Fibroblast of skin of abdomen (primary cell): ENCODE measurements at places on chromosomes 2 and 18.
A peak's percentile ranks its signal among the peaks of the same experiment; 100 is the strongest.

GRCh38 chr2:148021886-148022285, 995 bp downstream of the MBD5 start:
- no peak for DNase-seq

GRCh38 chr18:8307960-8308359, 301.3 kb upstream of the RAB12 start:
- no peak for DNase-seq

DNA sequence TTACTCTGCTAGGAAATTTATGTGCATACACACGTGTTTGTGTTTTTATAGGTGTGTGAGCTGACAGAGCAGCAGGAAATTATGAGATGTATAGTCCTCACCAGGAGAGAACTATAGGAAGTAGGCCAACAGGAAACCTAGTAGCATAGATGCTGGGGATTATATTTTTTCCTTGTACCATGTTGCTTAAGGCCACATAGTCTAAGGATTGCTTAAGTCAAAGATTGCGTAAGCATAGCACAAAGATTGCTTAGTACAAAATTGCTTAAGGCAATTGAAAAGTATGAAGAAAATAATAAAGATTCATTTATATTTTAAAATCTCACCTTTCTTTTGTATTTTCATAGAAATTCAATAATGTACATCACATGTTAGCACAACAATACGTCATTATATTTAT, 18.7 kb upstream of the CCDC102B start:
- DNase-seq, result peak; percentile 48

GRCh38 chr2:168087401-168087800, 160.0 kb downstream of the STK39 start:
- DNase-seq, result no peak

- no peak for DNase-seq
Measured at GRCh38 chr18:7592305-7593071, 25.4 kb downstream of the PTPRM start.

DNA sequence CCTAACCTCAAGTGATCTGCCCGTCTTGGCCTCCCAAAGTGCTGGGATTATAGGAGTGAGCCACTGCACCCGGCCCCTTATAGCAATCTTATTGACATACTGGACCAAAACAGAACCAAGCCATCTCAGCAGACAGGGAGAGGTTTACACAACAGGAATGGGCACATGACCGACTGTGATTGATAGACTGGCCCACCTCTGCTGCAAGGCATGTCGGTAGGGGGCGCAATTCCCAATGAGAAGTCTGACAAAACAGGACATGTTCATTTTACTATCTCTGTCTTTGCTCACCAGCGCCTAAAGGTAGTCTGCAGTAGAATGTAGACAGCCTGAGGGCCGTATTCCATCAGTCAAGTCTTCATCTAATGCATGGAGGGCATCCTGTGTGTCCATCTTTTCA, 2.0 kb downstream of the LYPD6B start:
- DNase-seq, result no peak

DNA sequence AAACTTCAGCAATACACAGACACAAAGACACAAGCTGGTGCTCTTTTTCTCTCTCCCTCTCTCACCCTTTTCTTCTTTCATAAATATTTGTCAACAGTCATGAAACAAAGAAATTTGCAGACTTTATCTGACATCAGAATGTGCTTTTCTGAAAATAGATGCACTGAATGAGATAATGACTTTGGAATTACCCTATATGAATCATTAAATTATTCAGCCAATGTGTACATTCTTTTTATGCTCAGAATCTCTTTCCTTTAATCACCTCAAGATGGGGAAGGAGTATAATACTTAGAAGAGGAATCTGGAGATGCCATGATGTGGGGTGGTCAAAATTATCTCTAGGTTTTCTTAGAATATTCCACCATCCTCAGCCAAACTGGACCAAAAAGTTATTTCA, 289.9 kb downstream of the LRRTM1 start:
- DNase-seq, result peak; percentile 64

DNA sequence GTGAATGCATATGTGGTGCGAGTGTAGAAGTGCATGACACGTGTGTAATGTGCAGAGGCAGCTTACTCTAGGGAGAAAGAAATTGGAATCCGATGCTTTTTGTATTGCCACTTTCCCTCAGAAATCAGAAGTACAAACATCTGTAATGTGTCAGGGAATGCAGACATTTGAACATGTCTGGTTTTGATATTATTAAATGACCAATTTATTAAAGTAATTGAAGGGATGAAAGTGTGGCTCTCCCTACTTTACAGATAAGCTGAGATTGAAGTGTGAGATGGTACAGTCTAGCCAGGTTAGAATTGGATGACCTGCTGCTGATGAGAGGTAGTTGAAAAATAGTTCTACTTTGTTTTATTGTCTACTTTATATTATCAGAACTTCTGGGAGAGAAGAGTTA, 74.5 kb upstream of the NT5C1B start:
- no peak for DNase-seq

- no peak for DNase-seq
Measured at GRCh38 chr2:165697748-165698443, 96.2 kb downstream of the GALNT3 start.

DNA sequence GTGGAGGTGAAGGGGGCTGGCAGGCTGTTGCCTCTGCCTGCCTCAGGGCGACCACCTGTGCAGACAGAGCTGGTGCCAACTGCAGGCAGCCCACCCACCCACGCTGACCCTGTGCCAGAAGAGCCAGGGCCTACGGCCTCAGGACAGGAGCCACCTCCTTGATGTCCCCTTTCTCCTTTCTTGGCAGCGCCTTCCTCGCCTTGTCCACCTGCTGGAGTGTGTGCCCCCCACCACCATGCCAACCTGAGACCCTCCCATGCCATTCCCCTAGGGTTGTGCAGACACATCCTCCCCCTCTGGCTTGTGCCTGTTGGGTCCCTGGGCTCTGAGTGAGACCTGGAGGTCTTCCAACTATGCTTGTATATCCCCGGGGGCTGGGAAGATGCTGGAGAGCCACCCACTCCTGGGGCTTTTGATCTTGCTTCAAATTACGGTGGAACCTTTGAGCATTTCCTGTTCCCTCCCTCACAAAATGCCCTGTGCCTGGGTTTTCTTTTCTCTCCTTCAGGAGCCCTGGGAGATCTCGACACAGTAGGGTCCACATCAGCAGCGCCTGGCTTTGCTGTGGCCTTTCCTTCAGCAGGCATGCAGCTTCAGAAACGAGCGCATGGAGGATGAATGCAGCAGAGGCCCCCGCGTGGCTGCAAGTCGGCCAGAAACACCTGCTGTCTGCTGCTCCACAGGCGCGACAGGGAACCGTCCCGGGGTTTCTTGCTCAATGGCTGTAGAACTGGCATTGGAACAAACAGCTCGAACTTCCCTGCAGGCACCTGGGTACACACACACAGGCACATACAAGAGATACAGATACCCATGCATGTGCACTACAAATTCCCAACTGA, 65.9 kb upstream of the SH3RF3 start:
- no peak for DNase-seq

GRCh38 chr2:257429-257828, 6.4 kb downstream of the SH3YL1 start:
- DNase-seq, result no peak

DNA sequence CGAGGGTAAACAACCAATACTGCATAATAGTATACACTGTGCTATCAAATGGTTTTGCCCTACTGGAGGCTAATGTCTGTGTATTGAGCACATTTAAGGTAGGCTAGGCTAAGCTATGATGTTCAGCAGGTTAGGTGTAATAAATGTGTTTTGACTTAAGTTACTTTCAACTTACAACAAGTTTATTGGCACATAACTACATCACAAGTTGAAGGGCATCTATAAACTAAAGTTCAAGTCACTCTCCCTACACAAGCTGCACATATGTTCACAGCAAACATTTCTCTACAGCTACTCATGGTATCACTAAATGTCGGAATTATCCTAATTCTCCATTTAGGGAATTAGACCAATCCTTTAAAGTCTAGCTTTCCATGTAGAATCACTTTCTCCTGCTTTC, 11.4 kb downstream of the ARL5A start:
- no peak for DNase-seq

GRCh38 chr2:54725343-54726099, 2.1 kb downstream of the EML6 start:
- no peak for DNase-seq

DNA sequence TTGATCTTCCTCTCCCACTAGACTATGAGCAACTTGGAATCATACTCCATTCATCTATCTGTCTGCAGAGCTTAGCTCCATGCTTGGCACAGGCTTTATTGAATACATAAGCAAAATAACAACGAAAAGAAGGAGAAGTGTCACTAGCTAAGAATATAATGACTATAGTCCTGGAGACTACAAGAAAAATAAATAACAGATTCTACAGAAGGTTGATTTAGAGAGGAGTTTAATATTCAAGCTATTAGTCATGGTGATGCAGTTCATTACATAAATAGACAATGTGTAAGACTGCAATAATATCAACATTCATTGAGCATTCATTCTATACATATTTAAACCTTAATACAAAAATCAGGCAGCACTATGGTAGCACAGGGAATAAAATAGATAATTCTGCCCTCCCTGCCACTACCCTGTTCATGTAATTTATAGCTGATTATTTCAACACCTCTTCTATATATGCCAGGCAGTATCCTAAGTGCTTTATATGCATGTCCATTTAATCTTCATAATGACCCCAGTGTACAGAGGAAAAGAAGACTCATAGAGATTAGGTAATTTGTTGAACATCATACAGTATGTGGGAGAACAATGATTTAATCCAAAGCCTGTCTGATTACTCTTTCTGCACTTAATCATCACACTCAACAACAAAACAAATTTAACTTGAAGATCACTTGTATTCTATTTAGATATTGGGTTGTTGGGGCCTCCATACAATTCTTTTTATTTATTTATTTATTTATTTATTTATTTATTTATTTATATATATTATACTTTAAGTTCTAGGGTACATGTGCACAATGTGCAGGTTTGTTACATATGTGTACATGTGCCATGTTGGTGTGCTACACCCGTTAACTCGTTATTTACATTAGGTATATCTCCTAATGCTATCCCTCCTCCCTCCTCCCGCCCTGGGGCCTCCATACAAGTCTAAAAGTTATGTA, 165.3 kb downstream of the RNF152 start:
- peak; percentile 58 for DNase-seq

GRCh38 chr2:97740590-97741182, 27.3 kb downstream of the ZAP70 start:
- DNase-seq, result peak; percentile 28

DNA sequence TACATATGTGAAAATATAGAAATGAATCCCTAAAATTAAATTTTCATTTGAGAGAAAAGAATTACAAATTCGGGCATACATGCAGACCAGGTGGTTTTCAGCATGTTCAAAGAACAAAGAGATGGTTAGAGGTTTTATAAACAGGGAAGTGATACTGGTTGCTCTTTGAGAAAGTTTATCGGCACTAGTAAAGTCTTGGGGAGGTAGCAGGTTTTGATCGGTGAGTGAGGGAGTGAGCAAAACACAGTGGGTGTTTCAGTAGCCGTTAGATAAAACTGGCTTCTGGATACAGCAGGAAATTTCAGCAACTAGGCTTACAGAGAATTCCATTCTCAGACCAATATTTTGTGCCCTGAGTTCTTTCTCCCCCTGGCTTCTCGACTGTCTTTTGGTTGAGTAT, 51.1 kb downstream of the DSC3 start:
- no peak for DNase-seq

DNA sequence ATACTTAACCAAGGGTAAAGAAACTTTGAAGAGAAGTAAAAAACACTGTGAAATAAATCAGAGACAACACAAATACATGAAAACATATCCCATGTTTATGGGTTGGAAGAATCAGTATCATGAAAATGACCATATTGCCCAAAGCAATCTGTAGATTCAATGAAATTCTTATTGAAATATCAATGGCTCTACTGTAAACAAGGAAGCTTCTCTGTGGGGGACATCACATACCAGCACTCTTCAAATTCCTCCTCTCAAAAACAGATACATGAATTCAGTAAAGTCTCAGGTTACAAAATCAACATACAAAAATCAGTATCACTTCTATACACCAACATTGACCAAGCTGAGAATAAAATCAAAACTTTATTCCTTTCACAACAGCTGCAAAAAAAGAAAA, 63.5 kb upstream of the CNTNAP5 start:
- DNase-seq, result no peak

GRCh38 chr2:84833481-84834150, 47.3 kb downstream of the TRABD2A start:
- no peak for DNase-seq

DNA sequence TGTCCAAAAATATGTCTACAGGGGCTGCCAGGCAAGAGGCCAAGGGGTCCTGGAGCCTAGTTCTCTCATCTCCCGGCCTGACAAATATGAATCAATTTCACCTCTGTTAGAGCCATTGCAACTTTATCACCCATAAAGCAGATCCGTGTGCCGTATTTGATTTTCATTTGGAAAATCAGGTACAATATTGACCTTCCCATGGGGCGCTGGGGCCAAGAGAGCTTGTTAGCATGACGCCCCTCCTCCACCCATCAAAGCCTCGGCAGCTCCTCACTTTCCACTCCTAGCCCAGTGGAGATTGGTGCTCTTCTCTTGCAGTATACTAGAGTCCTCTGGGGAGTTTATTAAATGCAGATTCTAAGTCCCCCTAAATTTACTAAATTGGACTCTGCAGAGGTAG, 96.8 kb downstream of the CAPN13 start:
- DNase-seq, result no peak

GRCh38 chr2:11430729-11431128, 35.2 kb downstream of the E2F6 start:
- DNase-seq, result no peak

- DNase-seq, result no peak
Measured at GRCh38 chr2:159559034-159559433, 57.3 kb downstream of the BAZ2B start.

DNA sequence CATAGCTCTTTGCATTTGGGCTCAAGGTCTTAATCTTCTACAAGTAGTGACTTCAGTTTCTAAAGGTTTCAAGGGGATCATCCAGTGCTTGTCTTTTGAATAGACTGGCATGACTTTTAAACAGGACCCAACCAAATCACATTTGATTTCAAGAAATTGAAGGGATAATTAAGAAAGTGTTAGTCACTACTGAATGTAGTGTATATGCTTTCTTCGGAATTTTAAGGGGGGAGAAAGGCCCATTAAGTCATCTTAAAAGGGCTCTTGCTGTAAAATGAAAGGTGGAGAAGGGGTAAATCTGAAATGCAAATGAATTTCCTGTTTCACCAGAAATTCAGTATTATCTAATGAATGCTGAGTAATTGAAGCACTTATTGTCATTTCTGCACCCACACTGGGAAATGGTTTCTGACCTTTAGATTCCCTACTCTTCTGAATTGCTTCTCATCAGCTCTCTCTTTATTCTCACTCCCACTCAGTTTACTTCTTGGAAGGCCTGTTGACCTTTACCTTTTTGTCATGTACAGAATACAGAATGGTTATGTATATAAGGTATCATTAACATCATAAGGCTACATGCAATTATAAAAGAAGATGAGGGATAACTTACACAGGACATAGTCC, 241.4 kb downstream of the SLC8A1 start:
- no peak for DNase-seq

GRCh38 chr2:98876741-98877140, 59.3 kb downstream of the CRACDL start:
- DNase-seq, result no peak

GRCh38 chr18:8787371-8787670, 82.0 kb downstream of the MTCL1 start:
- no peak for DNase-seq
